Amniotic epithelial cell (primary cell): ENCODE measurements at places on chromosomes 12 and 14.

DNA sequence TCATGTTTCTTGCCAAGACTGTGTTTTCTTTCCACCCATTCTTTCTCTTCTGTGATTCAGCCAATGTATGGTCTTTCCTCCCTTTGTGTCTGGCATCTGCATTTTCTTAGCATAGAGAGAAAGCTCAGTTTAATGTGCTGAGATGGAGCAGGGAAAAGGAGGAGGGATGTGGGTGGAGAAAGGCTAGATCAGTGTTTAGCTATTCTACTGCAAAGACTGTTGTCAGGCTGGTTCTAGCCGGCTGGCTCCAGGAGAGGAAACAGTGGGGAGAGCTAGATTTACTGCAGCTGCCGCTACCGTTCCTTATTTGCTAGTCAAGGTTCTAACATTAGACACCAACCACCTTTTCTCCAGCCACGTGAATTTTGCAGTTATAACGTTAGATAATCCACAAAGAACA lies 5.2 kb upstream of the RIMKLB start:
- peak; percentile 61 for DNase-seq

GRCh38 chr12:108843187-108843586 lies 14.2 kb downstream of the SSH1 start:
- DNase-seq = no peak

DNA sequence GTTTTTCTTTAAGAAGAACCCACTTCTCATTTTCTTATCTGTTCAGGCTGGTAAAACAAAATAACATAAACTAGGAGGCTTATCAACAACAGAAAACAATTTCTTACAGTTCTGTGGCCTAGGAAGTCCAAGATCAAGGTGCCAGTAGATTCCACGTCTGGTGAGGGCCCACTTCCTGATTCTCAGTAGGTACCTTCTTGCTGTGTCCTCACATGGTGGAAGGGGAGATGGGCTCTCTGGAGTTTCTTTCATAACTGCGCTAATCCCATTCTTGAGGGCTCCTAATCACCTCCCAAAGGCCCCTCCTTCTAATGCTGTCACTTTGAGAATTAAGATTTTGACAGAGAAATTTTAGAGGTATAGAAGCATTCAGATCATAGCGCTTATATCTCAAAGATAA lies 33.4 kb downstream of the TXNRD1 start:
- DNase-seq = no peak

DNA sequence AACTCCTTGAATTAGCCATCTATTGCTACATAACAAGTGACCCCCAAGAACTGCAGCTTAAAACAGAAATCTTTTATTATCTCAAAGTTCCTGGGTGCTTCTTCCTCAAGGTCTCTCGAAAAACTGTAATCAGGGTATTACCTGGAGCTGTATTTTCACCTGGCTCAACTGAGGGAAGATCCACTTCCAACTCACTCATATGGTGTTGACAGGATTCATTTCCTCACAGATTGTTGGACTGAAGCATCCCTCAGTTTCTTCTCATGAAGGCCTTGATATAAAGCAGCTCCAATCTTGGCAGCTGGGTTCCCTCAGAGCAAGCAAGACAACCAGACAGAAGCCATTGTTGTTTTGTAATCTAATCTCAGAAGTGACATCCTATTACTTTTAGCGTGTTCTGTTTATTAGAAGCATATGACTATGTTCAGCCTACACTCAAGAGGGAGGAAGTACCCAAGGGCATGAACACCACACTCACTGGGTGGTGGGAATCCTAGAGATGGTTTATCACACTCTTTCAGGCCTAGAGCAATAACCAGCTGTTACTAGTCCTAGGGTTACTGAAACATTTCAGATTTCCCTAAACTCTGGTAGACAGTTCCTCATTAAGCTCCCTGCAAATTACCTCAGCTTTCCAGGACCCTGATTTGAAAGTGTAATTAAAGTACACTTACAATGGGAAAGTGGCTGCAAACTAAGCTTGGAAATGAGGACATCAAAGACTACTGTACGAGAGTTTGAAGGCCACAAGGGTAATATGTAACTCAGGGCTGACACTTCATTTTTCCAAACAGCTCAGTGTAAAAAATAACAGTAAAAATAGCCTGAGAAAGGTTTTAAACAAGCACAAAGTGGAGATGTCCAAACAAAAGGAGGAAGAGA lies 222.2 kb downstream of the SEC23A start:
- DNase-seq = no peak

GRCh38 chr14:87131879-87132278 lies 861.1 kb downstream of the GALC start:
- DNase-seq = no peak

- DNase-seq = no peak
These were observed 107.4 kb upstream of the NAV3 start for GRCh38 chr12:77723308-77723707.

GRCh38 chr14:23284654-23285529 lies 1.0 kb downstream of the HOMEZ start:
- peak; percentile 22 for DNase-seq

DNA sequence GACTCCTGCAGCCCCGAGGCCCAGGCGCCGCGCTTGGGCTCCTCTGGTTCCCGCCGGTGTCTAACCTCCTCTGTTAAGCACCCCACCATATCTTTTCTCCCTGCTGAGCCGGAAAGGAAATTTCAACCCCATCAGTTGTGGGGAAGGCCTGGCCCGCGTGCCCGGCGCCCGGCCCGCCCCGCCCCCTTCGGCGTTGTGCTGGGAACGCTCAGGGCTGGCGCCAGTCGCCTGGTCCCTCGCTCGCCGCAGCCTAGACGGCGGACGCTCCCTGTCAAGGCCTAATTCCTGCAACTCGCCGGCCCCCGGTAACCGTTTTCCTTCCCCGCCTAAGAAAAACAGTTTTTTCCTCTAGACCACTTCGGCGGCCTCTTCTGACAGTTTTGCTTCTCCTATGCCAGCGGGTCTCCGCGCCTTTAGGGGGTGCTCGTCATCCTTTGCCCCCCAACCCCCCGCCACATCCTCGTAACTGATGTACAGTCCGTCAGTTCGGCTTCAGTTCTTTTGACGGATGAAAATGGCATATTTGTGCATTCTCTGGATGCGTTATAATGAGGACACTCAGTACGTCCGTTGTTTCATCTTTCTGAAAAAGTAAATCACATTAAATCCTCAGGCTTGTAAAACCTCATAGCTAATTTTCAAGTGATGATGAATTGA lies 506 bp upstream of the NAP1L1 start:
- DNase-seq = no peak

DNA sequence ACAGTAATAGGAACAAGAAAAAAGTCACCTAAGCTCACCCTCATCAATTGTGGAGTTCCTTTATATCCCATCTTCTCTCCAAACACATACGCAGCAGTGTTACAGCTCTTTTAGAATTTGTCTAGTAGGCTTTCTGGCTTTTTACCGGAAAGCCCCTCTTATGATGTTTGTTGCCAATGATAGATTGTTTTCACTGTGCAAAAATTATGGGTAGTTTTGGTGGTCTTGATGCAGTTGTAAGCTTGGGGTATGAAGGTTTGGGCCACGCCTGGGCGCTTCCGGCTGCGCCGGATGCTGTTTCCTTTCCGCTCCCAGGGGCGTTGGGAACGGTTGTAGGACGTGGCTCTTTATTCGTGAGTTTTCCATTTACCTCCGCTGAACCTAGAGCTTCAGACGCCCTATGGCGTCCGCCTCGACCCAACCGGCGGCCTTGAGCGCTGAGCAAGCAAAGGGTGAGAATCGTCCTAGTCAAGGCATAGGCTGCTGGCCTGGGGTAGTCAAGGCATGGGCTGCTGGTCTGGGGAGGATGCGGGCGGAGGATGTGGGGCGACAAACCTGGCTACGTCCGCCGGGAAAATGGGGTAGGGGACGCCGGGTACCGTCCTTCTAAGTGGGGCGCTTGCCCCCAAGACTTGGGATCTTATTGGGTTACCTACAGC lies at the start of the genes C12orf57 and RNU7-1:
Gene C12orf57 (plus strand): TSS at position 301 of the 659 bp plus-strand sequence. CDS start 100 bp downstream, at position 401.
Gene RNU7-1 (plus strand): TSS at position 95 of the 659 bp plus-strand sequence.
- peak; percentile 90 for DNase-seq

DNA sequence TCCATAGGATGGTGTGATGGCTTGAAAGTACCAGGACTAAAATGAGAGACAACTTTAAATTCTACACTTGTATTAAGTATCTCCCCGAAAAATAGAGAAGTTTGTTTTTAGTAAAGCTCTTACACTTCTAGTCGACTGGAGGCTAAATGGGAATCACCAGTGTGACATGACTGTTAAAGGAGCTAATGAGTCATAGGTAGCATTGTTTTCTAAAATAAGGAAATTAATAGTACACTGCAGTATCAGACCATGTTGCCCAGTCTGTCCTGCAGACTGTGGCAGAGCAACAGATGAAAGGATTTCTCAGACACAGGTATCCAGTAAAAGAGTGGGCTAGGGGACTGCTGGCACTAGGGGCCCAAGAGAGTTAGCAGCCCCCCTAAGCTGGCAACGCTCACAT lies 140.1 kb downstream of the TMEM117 start:
- DNase-seq = no peak

DNA sequence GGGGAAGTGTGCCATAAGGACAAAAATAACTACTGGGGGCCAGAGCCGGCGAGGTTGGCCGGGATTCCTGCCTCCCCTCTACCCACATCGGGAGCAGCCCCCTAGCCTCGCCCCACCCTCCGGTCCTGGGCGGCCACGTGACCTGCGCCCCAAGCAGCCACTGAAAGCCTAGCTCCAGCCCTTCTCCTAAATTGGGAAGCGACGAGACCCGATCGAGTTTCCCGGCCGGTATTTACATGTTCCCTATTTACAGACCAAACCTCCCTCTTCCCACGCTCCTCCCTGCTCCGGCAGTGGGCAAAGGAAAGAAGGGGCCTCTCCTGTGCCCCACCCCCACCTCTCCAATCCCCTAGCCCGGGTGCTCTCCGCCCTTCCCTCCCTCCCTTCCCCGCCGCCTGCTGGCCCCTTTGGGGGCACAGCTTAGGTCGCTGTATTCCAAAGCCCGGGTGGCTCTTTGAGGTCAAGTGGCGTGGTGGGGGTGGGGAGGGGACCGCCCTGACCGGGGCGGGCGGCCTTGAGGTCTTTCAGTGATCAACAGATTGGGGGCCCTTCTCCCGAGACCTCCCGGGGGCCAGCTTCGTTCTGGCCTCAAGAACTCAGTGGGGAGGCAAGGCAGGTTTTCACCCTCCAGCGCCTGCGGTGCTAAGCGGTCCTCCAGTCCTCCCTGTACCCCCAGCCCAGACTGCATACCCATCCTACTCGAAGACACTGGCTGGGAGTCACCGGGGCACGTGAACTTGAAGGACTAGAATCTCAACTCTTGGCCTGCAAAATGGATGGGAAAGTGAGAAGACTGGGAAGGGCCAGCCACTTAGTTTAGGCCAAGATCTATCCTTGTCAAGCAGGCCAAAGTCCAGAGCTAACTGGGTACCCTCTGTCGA lies 6.3 kb upstream of the CTDSP2 start:
- DNase-seq = no peak

DNA sequence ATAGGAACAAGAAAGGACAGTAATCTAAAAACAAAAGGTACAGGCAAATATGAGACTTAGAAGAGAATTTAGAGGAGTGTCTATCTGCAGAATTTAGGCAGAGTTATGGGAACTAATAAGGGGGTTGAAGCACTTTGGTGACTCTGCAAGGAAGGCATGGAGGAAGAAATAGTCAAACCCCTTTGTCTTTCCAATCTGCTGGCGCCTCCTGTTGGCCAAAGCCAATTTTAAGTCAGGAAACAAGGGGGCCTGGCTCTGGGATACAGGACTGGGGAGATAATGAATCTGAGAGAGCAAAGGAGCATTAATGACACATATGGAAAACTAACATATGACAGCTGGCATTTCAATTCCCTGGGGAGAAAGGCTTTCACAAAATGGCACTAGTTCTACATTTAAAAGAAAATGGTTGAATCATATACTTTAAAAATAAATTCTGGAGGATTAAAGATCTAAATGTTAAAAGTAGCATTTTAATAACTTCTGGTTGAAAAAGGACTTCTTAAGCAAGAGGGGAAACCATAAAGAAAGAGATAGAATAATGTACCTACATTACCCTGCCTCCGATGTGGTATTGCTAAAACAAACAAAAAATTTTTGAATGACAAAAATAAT lies 48.5 kb upstream of the CSRP2 start:
- peak; percentile 40 for DNase-seq

DNA sequence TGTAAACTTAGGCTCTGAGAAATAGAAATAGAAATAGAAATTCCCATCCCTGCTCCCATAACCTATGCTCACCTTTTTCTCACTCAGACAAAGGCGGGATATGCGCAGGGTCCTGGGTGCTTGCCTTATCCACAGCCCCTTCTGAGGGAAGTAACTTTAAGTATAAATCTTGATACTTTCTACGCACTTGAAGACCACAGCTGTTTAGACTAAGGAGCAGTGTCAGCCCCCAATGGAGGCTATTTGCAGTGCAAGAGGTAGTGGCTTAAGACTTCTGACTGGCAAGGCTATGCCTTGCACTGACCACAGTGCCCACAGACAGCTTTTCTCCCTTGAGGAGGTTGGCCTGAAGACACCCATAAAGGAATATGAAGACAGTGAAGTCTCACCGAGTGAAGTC lies 35.2 kb downstream of the ASCL1 start:
- DNase-seq = no peak

- no peak for DNase-seq
These were observed 25.1 kb downstream of the NCOR2 start for GRCh38 chr12:124542021-124542949.

GRCh38 chr12:116233669-116234068 lies 43.8 kb downstream of the MED13L start:
- DNase-seq = peak; percentile 30

- no peak for DNase-seq
These were observed 2.1 kb downstream of the GZMB start for GRCh38 chr14:24631749-24632335.

DNA sequence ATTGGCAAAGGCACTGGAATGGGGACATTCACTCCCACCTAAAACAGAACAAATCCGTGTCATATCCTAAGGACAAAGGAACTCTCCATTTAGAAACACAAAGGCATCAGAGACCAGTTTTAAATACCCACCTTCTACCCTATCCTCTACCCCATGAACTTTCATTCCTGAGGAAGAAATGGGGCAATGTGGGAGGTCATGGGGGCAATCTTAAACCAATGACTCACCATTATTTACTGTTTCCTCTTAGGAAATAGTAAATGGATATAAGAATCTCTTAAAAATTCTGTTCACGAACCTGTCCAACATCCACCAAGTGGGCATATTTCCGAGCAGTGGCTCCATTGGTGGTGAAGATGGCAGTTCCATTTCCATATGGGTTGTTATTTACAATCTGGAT lies 19.4 kb downstream of the ALDH6A1 start:
- peak; percentile 63 for DNase-seq

- DNase-seq = peak; percentile 43
These were observed 679 bp downstream of the ARF6 start for GRCh38 chr14:49893309-49894213.

- no peak for DNase-seq
These were observed 70.6 kb downstream of the NOC4L start for GRCh38 chr12:132214891-132215290.

DNA sequence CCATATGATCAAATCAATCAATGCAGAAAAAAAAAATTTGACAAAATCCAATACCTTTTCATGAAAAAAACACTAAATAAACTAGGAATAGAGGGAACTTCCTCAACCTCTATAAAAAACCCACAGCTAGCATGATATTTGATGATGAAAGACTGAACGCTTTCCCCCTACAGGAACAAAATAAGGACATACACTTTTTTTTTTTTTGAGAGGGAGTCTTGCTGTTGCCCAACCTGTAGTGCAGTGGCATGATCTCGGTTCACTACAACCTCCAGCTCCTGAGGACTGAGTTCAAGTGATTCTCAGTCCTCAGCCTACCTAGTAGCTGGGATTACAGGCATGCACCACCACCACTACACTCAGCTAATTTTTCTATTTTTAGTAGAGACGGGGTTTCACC lies 17.9 kb upstream of the CAMKK2 start:
- DNase-seq = no peak

GRCh38 chr12:49388682-49389386 lies 21.6 kb downstream of the SPATS2 start:
- peak; percentile 59 for DNase-seq
